Ovary (tissue), 10 donors: ENCODE measurements at places on chromosomes 1 and 21.

GRCh38 chr1:236091933-236092318, 27.0 kb upstream of the NID1 start:
- no peak for DNase-seq

- no peak for DNase-seq
These were observed 54.1 kb downstream of the TOMM20 start for GRCh38 chr1:235074523-235075047.

DNA sequence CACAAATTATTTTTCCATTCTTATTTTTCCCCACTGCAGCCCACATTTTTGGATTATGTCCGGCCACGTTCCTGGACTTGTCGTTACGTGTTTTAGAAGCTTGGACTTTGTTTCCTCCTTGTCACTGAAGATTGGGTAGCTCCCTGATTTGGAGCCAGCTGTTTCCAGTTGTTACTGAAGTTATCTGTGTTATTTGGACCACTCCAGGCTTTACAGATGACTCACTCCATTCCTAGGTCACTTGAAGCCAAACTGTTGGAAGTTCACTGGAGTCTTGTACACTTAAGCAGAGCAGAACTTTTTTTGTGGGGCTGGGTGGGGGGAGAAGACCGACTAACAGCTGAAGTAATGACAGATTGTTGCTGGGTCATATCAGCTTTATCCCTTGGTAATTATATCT, 12.2 kb upstream of the AXDND1 start:
- DNase-seq: no peak

GRCh38 chr1:77061162-77061561, 158.1 kb downstream of the PIGK start:
- DNase-seq: no peak

DNA sequence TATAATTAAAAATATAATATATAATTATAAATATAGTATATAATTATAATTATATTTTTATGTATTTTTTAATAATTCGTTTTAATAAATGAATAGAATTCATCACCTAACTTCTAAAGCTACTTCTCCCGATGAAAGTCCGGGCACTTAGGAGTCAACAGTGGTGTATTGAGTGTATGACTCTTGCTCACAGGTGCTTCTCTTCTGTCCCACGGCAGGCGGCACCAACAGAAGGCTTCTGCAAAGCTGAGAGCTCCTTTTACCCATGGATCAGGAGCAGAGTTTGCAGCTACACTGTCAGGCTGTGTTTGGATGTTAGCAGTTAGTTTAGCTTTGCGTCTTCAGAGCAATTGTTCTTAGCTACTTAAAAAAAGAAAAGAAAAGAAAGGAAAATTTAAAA, 122.4 kb downstream of the LIPI start:
- DNase-seq: no peak

DNA sequence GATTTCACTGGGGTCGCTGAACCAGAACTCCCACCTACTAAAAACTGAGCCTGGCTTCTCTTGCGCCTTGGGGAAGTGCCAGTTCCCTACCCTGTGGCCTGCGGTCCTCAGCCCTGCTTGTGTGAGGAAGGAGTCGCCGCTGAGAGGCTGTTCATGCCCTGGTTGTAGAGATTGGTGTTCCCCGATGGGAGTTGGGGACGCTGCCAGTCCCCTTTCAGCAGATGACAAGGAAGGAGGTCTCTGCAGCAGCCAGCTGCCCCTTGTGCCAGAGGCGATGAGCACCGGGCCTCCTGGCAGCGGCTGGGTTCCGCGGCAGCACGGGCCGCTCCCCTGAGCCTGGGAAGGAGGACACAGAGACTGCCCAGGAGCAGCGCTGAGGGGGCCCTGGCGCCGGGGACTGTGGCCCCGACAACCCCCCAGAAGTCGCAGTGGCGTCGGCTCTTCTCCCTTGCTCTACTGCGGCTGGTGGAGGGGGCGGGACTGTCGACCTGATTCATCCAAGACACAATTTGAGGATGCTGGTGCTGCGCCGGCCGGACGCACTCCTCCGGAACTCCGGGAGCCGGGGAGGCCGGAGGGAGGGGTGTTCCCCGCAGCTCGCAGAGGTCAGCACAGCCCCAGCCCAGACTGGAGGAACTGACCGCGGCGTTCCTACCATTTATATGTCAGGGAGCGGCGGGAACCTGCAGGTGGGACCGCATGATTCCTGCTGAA, 12.0 kb upstream of the ADORA3 start:
- peak; percentile 67 for DNase-seq

GRCh38 chr1:63912643-63913042, 138.8 kb downstream of the ROR1 start:
- DNase-seq: no peak

- DNase-seq: no peak
These were observed 22.7 kb upstream of the SFT2D2 start for GRCh38 chr1:168202941-168203654.

DNA sequence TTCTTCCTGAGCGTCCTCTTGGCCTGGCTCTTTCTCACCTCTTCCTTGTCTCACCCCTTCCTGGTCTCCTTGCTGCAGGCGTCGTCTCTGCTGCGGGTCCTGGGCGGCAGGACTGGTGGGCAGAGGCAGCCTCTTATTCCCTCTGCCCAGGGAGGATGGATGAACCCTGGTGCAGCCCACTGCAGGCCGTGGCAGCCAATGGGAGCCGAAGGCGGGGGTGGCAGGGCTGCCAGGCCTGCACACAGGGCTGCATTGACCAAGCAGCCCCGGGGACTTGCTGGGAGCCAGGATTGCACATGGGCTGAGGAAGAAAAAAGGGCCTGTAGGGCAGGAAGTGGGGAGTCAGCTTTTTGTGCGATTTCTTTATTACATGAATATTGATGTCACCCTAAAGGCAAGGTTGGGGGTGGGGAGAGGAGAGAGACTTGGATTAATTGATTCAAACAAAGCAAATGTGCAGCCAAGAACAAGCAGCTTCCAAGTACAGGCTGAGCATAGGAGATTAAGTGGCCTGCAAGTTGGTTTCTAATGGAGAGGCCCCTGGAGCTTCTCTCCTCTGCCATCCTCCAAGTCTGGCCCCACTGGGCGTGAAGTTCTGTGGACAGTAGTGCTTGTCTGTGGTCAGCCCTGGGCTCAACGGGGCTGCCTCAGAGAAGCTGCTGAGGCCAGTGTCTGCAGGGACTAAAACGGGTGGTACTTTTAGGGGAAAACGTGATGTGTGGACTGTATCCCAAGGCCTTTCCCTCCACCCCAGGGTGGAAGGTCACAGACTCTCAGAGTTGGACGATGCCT, at the start of gene S100B:
TSS of gene S100B (minus strand) at position 108 of the 792 bp plus-strand sequence. CDS start 2,667 bp downstream, outside the sequence.
- DNase-seq: no peak

DNA sequence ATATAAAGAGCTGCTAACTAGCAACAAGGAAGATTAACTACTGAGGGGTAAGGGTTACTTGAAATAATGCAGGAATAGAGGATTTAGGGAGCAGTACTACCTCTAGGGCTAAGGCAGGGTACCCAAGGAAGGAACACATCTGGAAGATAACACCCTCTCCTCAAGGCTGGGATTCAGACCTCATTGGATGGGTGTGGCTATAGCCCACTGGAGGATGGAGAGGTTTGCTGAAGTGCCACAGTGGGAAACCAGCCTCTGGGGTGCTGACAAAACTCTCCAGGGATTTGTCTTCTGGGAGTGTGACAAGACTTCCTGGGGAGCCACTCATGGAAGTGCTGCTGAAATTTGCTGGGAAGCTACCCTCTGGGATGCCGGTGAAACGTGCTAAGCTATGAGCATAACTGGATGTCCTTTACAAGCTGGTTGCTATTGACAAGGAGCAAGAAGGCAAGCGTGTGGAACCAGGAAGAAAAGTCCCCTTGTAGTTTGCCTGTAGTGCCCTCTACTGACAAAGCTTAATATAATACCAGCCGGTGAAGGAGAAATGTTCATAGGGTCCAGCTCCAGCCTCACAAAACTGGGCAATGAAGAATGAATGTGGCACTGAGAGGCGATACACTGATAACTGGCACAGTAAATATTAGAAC, 122.8 kb upstream of the USP24 start:
- DNase-seq: no peak

DNA sequence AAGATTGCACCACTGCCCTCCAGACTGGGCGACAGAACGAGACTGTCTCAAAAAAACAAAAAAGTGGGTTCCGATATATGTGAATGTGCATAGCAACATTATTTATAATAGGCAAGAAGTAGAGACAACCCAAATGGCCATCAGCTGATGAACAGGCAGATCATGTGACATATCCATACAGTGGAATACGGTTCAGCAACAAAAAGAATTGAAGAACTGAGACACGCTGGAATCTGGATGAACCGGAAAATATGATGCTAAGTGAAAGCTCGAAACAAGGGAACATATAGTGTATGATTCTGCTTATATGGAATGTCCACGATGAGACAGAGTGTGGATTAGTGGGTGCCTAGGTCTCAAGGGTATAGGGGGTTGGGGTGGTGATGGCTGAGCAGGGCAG, 28.5 kb upstream of the MORC3 start:
- DNase-seq: no peak

GRCh38 chr1:42081475-42081874, 71.7 kb upstream of the GUCA2B start:
- no peak for DNase-seq

DNA sequence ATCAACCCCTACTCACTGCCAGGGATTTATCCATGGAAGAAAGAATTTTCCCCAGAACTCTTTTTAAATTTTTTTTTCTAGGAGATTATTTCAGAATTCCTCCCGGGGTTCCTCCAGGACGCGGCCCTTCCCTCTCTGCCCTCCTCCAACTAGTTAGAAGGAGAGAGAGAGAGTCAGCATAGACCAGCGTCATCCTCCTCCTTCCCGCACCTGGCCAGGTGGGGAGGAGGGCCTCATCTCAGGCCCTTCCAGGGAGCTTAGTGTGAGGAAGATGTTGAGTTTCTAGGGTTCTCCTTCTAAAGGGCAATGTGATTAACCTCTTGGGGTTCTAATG, 63.6 kb downstream of the CDK18 start:
- no peak for DNase-seq

GRCh38 chr1:218717575-218717974, 372.4 kb downstream of the TGFB2 start:
- DNase-seq: no peak

DNA sequence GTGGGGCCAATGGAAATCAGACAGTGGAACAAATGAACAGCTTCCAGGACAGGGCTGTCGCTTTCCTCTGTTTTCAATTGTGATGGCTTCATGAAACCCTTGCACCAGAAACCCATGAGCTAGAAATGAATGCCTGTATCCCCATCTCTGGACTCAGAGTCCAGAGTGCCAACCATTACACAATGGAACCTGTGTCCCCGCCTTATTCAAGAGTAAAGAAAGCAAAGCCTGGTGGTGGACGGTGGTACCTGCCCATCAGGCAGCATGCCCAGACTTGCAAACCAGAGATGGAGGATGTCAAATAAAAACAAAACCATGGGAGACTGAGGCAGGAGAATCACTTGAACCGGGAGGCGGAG, 4.4 kb upstream of the CAPN2 start:
- no peak for DNase-seq

GRCh38 chr1:23923592-23924499, 10.7 kb upstream of the CNR2 start:
- DNase-seq: no peak

- no peak for DNase-seq
These were observed 87.5 kb upstream of the ACTL8 start for GRCh38 chr1:17667641-17668040.

DNA sequence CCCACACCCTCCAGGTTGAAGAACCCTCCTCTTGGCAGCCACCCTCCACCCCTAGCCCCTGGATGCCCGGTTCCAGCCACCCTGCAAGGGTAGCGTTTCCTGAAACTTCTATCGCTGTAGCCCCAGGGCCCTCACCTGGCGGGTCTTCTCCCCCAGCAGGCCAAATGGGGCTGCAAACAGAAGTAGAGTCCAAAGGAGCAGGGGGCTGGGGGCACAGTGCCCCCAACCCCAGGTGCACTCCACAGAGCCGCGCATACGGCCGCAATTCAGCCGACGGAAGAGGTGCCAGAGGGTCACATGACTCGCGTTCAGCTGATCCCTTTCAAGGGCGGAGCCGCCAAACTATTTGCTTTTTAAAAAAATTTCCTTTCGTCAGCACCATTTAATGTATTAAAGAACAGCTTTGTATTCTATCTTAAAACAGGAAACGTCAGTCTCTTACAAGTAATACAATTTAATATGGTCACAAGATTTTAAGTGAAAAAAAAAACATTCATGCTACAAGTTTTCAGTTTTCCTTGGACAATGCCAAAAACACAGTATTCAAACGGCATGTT, at the start of gene GLMP:
TSS of gene GLMP (minus strand) at position 289 of the 557 bp plus-strand sequence. CDS start at position 255, 34 bp downstream.
- DNase-seq: peak; percentile 78

GRCh38 chr1:54559771-54560231, 11.8 kb downstream of the ACOT11 start:
- no peak for DNase-seq

DNA sequence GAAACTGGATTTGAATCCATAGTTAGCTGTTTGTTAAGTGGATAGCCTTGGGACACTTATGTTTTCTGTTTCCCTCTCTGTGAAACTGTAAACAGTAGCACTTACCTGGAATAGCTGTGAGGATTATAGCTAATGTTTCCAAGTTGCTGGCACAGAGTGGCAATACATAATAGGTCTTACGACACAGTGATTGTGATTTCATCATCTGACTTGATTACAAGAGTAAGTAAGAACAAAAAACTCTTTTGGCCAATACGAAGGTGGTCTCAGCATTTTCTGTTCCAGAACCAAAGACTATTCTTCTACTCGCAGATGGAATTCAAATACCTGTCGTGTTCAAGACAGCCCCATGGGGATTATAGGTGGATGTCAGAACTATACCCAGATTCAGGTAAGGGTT, 2.1 kb downstream of the C8B start:
- no peak for DNase-seq

GRCh38 chr1:189658381-189658780, 819.3 kb downstream of the BRINP3 start:
- DNase-seq: no peak

DNA sequence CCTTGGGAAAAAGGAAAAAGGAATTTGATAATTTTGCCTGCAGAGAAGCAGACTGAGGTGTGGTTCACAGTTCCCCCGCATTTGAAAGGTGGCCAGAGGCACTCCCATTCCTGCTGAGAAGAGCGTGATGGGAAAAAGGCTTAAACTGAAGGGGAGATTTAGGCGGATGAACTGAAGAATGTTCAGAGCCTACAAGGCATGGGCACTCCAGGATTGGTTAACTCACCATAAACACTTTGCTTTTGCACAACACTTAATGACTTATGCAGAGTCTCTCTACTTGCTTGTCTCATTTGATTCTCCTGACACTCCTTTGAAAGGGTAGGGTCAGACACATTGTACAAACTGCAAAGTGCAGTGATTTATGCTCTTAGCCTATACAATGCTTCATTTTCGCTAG, 119.6 kb upstream of the RUNX1 start:
- DNase-seq: no peak

DNA sequence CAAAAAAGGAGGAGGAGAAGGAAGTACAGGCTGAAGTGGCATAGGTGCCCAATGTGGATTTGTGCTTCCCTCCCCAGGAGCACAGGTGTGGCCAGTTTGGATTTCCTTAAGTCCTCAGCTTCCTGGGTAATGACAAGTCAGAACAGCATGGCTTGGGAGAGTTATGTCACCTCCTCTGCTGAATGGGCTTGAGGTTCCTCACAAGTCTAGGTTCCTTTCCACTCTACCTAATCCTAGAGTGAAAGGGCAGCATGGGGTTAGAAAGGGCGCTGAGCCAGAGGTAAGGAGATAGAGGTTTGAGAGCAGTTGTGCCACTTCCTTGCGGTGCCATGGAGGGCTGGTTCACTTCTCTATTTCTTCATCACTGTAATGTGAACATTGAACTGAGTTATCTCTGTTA, 35.5 kb upstream of the IL20 start:
- no peak for DNase-seq
